ENCODE measurements at places on chromosomes 12 and 14.

DNA sequence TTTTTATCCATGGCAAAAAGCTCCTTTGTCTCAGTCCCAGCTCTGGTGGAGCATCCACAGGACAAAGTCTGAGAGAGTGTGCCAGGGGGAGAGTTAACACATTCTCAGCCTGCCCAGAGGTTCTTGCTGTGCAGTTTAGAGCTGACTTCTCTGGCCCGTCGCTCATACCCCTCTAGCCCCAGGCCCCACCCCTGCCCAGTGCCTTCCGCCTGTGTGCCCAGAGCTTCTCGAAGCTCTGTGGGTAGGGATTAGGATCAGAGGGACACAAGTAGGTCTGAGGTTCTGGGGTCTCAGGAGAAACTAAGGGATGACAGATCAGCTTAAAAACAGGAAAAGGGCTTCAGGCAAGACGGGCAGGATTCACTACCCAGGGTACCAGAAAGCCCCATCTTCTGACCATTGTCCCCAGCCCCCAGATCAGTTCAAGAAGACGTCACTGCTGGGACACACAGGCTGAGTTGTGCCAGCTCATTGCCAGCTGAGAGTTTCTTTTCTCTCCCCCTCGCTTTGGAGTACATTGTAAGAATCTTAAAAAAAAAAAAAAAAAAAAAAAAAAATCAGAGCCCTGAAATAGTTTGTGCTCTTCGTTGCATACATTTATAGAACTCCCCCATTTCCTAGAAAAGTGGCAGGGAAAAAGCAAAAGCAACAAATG, 127.0 kb downstream of the GCH1 start:
- no peak for DNase-seq

DNA sequence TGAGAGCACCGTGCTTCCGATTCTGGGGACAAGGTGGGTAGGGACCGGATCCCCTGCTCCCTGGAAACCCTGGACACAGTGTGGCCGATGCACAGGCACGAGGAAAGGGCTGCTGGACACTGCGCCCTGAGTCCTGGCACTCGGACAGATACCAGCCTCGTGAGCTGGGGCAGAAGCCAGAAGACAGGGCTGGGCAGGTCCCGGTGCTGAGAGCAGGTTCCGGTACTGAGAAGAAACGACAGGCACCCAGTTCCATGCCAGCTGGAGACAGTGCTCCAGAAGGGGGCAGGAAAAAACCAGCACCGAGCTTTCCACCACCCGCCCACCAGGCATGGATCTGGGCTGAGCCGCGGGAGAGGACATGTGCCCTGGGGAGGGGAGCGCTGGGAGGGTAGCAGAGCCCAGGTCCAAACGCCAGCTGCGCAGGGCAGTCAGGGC, 6.5 kb downstream of the XRCC3 start:
- no peak for DNase-seq

- DNase-seq: no peak
These were observed 13.6 kb downstream of the AHNAK2 start for GRCh38 chr14:104964546-104964945.

- DNase-seq: no peak
These were observed 948.4 kb upstream of the ATXN7L3B start for GRCh38 chr12:73589220-73589619.

GRCh38 chr14:104924421-104925213, at the start of gene PLD4:
Gene PLD4 (plus strand): TSS chr14:104924879. CDS start chr14:104927141, 2,262 bp downstream.
- DNase-seq: no peak

DNA sequence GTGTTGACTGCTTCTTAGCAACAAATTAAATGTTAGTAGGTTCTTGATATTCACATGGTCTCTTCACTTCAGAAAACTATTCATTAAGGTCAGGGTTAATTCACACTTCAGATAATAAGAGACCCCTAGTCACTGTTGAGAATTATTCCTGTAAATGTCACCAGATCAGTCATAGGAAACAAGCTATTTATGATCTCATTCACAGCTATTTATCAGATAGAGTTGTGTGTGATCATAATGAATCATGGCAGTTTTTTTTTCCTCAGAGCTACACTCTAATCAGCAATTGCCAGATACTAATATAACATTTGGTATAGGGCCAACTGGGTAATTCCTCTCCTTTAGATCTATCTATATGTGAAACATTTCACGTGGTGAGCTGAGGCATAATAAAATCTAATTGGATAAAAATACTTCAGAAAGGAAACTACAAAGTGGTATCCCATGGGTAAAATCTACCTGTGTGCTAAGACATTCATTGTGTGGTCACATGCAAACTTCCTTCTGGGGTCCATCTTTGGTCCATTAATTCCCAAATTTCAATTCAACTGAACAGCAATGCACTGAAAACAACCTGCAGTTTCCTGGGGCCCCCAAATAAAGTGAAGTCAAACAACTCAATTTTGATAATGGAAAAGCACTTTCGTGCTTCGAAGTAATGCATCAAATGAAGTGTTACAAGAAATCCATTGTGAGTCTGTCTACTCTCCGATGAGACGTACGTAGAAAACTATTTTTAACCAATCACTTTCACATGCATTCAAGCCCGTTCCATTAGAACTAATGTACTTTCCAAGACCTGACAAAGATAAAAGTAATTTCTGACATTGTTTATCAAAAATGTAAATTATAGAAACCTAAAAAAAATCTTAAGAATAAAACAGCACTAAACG, 197.0 kb downstream of the ACSS3 start:
- no peak for DNase-seq

DNA sequence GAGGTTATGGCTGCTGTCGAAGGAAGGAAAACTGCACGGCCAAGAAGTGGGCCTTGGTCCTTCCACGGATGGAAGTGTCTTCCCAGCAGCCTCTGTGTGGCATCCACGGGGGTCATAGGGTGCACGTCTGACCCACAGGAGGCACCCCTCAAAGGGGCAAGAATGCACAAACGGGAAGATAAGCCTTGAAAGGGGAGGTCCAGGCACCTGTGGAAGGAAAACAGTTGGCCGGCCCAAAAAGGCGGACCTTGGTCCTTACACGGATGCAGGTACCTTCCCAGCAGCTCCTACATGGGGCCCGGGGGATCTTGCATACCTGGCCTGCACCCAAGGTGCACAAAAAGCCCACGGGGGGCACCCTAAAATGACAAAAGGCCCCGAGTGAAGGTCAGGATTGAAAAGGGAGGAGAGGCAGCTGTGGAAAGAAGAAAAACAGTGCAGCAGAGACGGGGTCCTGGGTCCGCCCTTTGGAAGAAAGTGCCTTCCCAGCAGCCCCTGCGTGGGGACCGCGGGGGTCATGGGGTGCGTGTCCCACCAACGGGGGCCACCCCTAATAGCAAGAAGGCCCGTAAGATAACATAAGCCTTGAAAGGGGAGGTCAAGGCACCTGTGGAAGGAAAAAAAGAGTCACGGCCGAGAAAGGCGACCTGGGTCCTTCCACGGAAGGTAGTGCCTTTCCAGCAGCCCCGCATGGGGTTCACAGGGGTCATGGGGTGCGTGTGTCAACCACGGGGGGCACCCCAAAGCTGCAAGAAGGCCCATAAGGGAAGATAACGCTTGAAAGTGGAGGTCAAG, 276.1 kb downstream of the ALG10 start:
- no peak for DNase-seq

All from erythroblast (primary cell).